ENCODE measurements at places on chromosomes 11 and 22.

GRCh38 chr11:128361451-128362020 is 225.8 kb downstream of the ETS1 start:
- no peak for DNase-seq

- DNase-seq, result no peak
Observed at GRCh38 chr22:26708256-26709009, 51.0 kb downstream of the MIAT start.

DNA sequence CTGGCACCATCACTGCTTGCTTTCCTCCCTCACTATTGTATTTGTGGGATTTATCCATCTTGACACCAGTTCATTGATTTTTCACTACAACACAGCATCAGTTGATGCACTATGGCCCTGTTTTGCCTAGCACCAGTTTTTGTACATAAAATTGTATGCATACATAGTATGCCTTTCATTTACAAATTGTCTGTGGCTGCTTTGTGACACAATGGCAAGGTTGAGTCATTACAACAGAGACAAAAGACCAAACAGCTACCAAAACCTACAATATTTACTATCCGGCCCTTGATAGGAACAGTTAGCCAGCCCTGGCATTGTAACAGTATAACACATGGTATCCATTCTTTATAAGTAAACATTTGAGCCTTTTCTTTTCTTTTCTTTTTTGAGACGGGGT is 150.3 kb downstream of the LDLRAD3 start:
- DNase-seq, result no peak

DNA sequence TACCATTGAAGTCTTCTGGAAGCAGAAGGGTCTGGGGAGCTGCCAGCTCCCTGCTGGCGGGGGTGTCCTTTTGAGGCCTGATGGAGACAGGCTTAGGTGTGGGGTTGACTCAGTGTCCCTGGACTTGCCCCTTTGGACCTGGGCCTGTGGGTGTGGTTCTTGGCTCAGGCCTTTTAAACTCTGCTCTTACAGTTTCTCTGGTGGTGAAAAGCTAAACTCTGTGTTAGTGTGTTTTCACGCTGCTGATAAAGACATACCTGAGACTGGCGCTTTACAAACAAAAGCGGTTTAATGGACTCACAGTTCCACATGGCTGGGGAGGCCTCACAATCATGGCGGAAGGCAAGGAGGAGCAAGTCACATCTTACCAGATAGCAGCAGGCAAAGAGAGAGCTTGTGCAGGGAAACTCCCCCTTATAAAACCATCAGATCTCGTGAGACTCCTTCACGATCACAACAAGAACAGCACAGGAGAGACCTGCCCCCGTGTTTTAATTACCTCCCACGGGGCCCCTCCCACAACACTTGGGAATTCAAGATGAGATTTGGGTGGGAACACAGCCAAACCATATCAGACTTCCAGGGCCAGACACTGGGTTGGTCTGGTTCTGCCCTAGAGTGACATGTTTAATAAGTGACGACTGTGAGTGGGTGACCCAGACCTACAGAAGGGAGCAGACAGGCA is 26.5 kb downstream of the GRAMD4 start:
- no peak for DNase-seq

GRCh38 chr22:45284705-45285262 is at the start of gene UPK3A:
UPK3A (plus strand) TSS chr22:45284949; CDS start chr22:45285014, 65 bp downstream.
- peak; percentile 36 for DNase-seq

DNA sequence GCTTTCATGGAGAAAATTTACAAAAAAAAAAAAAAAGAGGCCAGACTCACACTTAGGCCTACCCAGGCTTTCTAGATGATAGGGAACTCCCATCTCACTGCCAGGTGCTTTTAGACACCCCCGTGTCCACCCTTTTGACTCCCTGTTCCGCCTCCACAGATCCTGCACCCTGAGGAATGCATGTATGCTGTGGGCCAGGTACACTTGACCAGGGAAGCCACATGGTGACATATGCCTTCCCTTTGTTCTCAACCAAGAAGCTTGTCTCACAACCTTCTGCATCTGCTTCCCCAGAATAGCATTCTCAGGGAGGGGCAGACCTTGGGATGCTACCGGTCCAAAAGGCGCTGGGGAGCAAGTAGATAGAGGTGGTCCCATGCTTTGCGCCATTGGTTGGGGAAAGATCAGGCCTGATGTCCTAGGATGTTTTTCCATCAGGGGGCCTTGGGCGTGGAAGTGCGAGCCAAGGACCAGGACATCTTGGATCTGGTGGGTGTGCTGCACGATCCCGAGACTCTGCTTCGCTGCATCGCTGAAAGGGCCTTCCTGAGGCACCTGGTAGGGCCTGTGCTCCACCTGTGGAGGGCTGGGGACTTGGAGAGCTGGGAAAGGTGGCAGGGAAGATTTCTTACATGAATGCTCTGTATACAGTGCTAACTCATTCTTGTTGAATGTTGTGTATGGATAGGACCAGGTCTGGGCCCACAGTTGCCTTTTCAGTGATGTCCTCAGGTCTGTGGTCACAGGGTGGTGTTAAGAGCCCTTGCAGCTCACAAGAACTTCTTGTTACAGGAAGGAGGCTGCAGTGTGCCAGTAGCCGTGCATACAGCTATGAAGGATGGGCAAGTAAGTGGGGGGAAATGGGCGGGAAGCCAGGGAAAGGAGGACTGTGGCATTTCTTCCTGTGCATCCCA is 7.5 kb downstream of the HMBS start:
- DNase-seq, result no peak

DNA sequence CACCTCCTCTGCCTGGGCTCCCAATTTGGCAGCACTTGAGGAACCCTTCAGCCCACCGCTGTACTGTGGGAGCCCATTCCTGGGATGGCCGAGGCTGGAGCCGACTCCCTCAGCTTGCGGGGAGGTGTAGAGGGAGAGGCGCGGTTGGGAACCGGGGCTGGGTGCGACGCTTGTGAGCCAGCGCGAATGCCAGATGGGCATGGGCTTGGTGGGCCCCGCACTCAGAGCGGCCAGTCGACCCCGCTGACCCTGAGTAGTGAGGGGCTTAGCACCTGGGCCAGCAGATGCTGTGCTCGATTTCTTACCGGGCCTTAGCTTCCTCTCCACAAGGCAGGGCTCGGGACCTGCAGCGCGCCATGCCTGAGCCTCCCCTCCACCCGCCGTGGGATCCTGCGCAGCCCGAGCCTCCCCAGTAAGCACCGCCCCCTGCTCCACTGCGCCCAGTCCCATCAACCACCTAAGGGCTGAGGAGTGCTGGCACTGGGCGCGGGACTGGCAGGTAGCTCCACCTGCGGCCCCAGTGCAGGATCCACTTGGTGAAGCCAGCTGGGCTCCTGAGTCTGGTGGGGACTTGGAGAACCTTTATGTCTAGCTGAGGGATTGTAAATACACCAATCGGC is 58.3 kb upstream of the DEFB108B start:
- no peak for DNase-seq

- no peak for DNase-seq
Observed at GRCh38 chr22:25777870-25778269, 35.9 kb downstream of the MYO18B start.

- DNase-seq, result no peak
Observed at GRCh38 chr11:128488471-128488870, 98.9 kb downstream of the ETS1 start.

DNA sequence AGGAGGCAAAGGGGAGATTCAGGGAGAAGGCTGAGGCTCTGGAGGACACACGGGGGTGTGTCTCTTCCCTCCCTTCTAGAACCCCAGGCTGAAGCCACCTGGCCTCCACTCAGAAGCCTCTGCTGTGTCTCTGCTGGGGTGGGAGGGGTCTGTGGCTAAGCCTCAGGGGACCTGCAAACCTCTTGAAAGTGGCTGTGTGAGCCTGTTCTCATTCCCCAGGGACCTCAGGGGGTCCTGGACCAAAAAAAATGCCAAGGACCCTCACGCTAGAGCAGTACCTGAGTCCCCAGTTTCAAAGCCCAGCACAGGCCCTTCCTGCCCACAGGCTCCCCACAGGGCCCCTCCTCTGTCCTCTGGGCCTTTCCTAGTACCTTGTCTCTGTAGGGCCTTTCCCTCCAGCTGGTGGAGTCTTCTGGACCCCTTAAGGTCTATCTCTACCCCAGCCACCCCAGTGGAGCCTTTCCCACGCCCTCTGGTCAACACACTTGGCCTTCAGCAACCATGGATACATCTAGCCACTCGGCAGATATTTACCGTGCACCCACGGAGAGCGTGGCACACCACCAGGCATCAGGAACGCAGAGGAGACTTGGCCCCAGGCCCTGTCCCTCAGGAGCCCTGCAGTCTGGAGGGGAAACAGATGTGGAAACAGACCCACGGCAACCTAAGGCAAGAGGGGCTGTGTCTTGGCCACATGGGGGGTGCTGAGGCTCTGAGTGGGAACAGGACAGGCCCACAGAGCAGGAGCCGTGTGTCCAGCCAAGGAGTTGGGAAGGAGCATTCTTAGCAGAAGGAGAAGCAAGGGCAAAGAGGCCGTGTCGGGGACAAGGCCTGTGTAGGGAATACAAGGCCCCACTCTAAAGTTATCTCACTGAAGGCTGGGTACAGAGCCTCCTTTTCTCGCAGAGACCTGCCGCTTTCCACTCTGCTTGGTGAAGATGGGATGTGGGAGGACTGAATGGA is 18.5 kb downstream of the PLA2G6 start:
- DNase-seq, result no peak

GRCh38 chr11:29781268-29781667 is 235.6 kb downstream of the KCNA4 start:
- no peak for DNase-seq

GRCh38 chr11:2515401-2516275 is 70.8 kb downstream of the KCNQ1 start:
- no peak for DNase-seq

DNA sequence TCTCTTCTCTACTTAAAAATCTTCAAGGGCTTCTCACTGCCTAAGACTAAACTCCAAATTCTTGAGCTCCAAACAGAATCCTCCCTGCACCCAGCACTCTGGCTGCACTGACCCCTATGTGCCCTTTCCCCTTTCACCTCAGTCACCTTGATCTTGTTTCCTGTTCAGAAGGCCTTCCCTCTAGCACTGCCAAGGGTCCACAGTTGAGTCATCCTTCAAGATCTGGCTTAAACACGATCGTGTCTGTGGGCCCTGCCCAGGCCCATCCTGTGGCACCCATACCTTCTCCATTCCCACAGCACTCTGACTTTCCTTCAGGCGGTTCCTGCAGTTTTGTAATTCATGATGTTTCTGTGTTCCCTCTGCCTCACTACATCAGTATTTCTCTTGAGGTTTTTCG is 129.2 kb downstream of the ARL14EP start:
- no peak for DNase-seq

DNA sequence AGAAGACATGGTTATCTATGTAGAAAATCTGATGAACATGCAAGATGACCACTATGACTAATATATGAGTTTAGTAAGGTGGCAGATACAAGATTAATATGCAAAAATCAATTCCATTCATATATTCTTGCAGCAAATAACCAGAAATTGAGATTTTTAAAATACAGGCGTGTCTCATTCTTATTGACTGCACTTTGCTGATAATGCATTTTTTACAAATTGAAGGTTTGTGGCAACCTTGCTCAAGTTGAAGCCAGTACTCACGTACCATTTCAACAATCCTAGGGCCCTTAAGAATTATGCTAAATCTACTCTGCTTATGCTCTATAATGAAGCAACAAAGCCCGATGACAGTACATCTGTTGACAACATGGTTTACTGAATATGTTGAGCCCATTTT is 104.6 kb downstream of the KCNQ1OT1 start:
- DNase-seq, result no peak

GRCh38 chr11:111672949-111673348 is 70.7 kb downstream of the SIK2 start:
- DNase-seq, result no peak

GRCh38 chr22:30612789-30613188 is 5.8 kb downstream of the TCN2 start:
- DNase-seq, result no peak

DNA sequence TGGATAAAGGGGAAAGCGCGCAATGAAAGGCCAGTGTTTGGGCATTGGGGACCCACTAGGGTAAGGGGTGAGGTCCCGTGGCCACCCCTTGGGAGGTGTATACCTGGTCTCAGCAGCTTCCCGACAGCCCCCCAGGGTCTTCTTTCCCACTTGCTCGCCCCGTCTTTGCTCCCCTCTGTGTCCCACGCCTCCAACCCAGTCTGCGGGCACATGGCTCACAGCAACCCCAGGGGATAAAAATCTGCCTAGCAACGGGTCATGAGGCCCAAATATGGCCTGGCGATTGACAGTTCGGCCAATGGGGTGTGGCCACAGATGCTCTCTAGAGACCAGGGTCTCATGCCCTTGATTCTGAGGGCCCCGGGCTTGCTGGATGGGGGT is 41.6 kb downstream of the AHNAK start:
- no peak for DNase-seq

DNA sequence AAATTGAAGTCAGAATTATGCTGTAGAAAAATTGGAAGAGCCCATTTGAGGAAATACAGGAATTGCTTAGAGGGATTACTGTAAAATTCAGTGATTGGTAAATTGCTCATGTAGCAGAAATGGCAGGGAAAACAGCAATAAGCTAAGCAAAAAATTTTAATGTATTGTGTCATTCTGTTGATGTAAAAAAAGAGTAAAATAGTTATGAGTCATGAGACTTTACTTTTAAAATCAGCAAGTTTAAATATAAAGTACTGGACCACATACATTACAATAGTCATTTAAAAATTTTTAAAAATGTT is 10.4 kb downstream of the PDHX start:
- no peak for DNase-seq

GRCh38 chr22:50422961-50423815 is 51.6 kb downstream of the SBF1 start:
- no peak for DNase-seq

- DNase-seq, result no peak
Observed at GRCh38 chr11:130308059-130308458, 6.7 kb downstream of the ZBTB44 start.

DNA sequence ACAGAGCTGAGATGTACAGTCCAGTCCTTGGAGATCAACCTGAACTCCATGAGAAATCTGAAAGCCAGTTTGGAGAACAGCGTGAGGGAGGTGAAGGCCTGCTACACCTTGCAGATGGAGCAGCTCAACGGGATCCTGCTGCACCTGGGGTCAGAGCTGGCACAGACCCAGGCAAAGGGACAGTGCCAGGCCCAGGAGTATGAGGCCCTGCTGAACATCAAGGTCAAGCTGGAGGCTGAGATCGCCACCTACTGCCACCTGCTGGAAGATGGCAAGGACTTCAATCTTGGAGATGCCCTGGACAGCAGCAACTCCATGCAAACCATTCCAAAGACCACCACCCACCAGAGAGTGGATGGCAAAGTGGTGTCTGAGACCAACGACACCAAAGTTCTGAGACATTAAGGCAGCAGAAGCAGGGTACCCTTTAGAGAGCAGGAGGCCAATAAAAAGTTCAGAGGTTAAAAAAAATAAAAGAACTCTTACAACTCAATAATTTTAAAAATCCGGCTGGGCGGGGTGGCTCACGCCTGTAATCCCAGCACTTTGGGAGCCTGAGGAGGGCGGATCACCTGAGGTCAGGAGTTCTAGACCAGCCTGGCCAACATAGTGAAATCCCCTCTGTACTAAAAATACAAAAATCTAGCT is 69.9 kb upstream of the RTL6 start:
- DNase-seq, result no peak

DNA sequence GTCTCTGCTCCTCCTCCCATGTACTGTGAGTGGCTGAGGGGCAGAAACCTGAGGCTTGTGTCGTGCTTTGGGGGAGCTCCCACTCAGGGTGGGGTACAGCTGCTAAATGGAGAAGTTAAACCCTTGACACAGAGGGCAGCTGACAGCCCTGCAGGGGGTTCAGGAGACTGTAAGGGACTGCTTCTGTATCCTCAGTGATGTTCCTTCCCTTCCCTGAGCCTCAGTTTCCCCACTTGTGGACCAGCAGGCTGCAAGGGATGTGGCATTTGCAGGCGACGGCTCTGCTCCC is 15.6 kb downstream of the SYNGR1 start:
- no peak for DNase-seq

GRCh38 chr11:19525714-19526113 is 186.9 kb upstream of the NAV2 start:
- DNase-seq, result no peak

- no peak for DNase-seq
Observed at GRCh38 chr22:24205438-24206195, 24.3 kb downstream of the SUSD2 start.
